ENCODE measurements at places on chromosomes 4 and X.

DNA sequence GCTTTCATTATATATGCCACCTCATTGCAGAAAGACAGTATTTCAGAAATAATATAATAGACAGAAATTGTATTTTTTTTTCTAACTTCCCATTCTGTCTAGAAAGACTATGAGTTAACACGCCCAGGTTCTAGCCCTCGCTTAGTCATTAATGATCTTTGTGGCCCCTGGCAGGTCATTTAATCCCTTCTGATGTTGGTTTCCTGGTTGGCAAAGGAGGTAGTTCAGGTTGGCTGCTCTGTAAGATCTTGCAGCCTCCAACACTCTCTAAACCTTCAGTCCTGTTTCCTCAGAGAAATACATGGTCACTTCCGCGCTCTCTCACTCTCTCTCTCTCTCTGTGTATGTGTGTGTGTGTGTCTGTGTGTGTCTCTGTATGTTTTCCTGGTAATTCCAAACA is 156.3 kb upstream of the NOCT start:
- DNase-seq = peak; percentile 97

DNA sequence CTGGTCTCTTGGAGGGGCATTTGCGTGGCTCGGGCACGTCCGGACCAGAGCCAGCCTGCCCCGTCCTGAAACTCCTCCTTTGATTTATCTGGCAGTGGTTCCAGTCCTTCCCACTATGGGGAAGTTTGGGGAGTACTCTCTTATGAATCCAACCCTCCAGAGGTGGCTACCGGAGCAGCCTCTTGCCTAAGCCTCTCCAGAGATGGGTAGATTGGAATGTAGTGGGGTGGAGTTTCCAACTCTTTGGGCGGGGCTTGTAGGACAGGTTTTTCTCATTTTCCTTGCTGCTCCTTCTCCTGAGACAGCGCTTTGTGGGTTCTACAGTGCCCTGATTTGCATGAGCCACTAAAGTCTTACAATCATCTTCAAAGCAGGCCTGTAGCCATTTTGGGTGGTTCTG is 60.1 kb upstream of the XAGE1B start:
- DNase-seq = no peak

- DNase-seq = peak; percentile 90
These were observed 315.5 kb downstream of the CAMK2D start for GRCh38 chr4:113446019-113446418.

DNA sequence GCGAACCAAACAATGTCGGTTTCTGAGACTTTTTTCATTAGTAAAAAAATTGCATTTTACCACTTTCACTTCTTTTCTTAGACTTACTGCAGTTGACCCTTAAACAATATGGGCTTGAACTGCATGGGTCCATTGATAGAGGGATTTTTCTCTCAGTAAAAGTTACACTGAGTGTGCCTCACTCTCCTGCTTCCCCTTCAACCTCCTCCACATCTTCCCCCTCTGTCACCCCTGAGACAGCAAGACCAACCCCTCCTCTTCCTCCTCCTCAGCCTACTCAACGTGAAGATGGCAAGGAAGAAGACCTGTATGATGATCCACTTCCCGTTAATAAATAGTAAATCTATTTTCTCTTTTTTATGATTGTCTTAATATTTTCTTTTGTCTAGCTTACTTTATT is 43.4 kb downstream of the TEC start:
- no peak for DNase-seq

- no peak for DNase-seq
These were observed 48.7 kb downstream of the STAG2 start for GRCh38 chrX:124010157-124010556.

Measured in renal cortical epithelial cell (primary cell).